ENCODE measurements at places on chromosomes 6 and 20. TPM values are rescaled to one million over a fixed set of nuclear protein-coding genes. Genes with fewer than 3 reads are reported as not detected.

DNA sequence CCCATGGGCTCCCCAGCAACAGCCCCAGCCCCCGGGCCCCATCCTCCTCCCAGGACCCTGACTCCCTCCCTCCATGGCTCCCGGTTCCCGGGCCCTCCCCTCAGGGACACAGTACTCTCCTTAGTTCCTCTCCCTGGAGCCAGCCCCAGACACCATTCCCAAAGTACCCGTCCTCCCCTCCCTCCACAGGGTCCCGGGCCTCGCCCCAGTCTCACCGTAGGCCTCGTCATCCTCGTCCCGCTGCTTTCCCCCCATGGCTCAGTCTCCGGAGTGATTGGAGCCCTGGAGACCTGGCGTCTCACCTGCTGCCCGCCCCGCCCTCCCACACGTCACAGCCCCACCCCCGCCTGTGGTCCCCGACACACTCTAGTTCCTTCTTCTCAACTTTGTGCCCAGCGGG is at the start of gene SLC44A4:
SLC44A4 (minus strand) TSS at position 272 of the 400 bp plus-strand sequence; CDS start at position 255, 17 bp downstream.
- no peaks in the 10 kb centered on the region for H3K27me3 ChIP-seq
- H3K4me3 ChIP-seq: no peak within 1 kb of the TSS
- H3K36me3 ChIP-seq: peaks cover 17% of the 10 kb centered on the region

DNA sequence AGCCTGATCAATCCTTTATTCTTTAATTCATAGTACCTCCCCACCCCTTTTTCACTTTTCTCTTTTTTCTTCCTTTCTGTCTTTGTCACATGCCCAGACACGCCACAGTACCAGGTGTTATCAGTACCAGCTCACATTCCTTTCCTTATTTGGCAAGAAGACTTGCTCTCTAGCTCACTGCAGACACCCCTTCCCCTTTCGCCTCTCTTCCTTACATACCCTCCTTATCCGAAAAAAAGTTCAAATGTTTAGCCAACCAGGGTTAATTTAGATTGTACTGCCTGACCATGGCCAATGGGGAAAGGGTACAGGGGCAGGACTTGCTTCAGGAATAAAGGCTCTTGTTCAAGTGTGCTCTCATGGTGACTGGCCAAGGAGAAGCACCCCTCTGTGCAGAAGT is 9.3 kb upstream of the SIRPB2 start:
- H3K4me1 ChIP-seq: peaks cover 8% of the 10 kb centered on the region
- peak overlapping the region; percentile 68 for H3K27ac ChIP-seq
- H3K36me3 ChIP-seq: no peaks in the 10 kb centered on the region
- no peak overlapping the region for H3K4me3 ChIP-seq
- no peaks in the 10 kb centered on the region for H3K27me3 ChIP-seq

GRCh38 chr6:169382735-169383134 is 129.1 kb upstream of the THBS2 start:
- no peak overlapping the region for H3K4me3 ChIP-seq
- no peak overlapping the region for H3K27ac ChIP-seq
- H3K36me3 ChIP-seq: no peaks in the 10 kb centered on the region
- no peaks in the 10 kb centered on the region for H3K4me1 ChIP-seq

GRCh38 chr6:53301801-53302537 is 46.8 kb downstream of the ELOVL5 start:
- no peak for DNase-seq
- peaks cover 3% of the 10 kb centered on the region for H3K36me3 ChIP-seq
- H3K27me3 ChIP-seq: no peaks in the 10 kb centered on the region
- no peak overlapping the region for H3K27ac ChIP-seq
- H3K4me3 ChIP-seq: no peak overlapping the region

DNA sequence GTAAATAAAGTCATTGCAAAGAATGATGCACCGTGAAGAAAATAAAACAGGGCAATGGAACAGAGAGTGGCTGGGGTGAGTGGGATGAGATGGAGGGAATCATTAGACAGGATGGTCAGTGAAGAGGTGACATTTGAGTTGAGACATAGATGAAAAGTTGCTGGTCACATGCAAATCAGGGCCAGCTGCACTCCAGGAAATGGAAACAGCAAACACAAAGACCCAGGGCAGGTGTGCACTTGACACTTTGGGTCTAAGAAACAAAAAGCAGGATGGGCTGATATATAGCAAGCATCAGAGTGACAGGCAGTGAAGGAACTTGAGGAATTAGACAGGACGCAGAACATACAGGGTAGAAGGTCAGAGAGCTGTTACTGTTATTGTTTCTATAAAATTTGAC is 171.5 kb upstream of the RIPOR2 start:
- no peak overlapping the region for H3K27ac ChIP-seq
- H3K4me3 ChIP-seq: no peak overlapping the region
- no peak for DNase-seq
- no peaks in the 10 kb centered on the region for H3K36me3 ChIP-seq
- no peaks in the 10 kb centered on the region for H3K4me1 ChIP-seq

GRCh38 chr6:34705241-34705640 is 8.7 kb upstream of the ILRUN start:
- DNase-seq: no peak
- H3K4me1 ChIP-seq: no peaks in the 10 kb centered on the region
- no peak overlapping the region for H3K27ac ChIP-seq
- no peaks in the 10 kb centered on the region for H3K36me3 ChIP-seq
- H3K27me3 ChIP-seq: no peaks in the 10 kb centered on the region

- no peaks in the 10 kb centered on the region for H3K4me1 ChIP-seq
- H3K27me3 ChIP-seq: no peaks in the 10 kb centered on the region
- H3K36me3 ChIP-seq: no peaks in the 10 kb centered on the region
- DNase-seq: no peak
- H3K27ac ChIP-seq: no peak overlapping the region
These were observed 28.4 kb upstream of the KCNK16 start for GRCh38 chr6:39350723-39351505.

DNA sequence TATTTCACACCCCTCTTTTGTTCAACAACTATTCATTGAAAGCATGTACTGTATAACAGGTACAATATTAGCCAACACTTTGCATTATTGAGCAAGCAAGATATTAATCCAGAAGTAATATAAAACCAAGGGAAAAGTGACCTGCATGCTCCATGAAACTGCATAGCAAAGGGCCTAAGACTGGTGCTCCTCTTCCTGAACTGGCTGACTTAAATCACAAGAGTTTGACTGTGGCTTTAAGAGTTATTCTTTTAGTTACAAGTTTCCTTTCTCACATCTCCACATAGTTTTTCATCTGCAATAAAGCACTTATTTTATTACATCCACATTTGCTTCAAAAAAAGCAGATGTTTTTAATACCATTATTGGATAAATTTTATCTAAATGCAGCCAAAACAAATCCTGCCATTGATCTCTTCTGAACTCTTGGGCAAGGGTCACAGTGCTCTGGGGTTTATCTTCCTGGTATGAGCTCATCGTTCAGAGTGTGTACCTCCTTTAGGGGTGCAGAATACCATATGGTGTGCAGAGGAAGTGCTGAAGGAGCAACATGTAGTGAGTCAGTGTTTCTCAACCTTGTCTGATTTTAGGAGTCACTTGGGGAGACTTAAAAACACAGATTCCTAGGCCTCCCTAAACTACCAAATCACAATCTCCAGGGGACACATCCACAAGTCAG is 1225.9 kb upstream of the MAP3K7 start:
- H3K36me3 ChIP-seq: no peaks in the 10 kb centered on the region
- H3K4me1 ChIP-seq: no peaks in the 10 kb centered on the region
- H3K27me3 ChIP-seq: no peaks in the 10 kb centered on the region
- DNase-seq: no peak
- no peak overlapping the region for H3K4me3 ChIP-seq

EYA4 gene
- polyA plus RNA-seq: 0.06 TPM

DNA sequence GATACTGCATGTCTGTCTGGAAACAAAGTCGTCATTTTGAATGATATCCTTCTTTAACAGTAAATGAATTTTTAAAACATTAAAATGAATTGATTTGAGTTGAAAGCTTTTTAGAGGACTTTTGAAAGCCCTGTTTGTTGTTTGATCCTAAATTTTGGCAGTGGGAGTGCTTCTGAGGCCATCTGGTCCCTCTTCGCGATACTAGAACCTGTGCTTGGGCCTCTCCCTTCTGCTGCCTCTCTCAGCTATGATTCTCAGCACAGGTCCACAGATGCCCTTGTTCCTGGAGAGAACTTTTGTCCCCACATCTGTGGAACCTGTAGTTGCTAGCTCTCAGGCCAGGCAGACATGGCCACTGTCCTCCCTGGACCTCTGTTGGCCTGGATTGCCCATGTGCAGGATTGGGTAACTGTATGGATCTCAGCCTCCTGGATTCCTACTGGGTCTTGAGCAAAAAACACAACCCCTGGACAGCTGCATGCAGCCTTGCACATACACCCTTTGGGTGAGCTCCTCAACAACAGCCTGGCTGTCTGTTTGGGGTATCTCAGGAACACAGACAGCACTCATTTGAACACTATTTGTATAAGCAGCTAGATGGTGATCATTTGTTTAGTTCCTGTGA is 21.9 kb downstream of the UST start:
- no peak overlapping the region for H3K4me3 ChIP-seq
- no peaks in the 10 kb centered on the region for H3K36me3 ChIP-seq
- peaks cover 6% of the 10 kb centered on the region for H3K4me1 ChIP-seq
- DNase-seq: no peak
- no peaks in the 10 kb centered on the region for H3K27me3 ChIP-seq

- DNase-seq: no peak
- H3K4me3 ChIP-seq: no peak overlapping the region
- no peak overlapping the region for H3K27ac ChIP-seq
- H3K36me3 ChIP-seq: no peaks in the 10 kb centered on the region
- H3K27me3 ChIP-seq: no peaks in the 10 kb centered on the region
These were observed 128.8 kb downstream of the PHF3 start for GRCh38 chr6:63764318-63764916.

CST2 gene
- polyA plus RNA-seq: not detected

FILIP1 gene
- 2.0 TPM for polyA plus RNA-seq

LTB gene
- 0.77 TPM for polyA plus RNA-seq

FOXA2 gene
- not detected for polyA plus RNA-seq

BMP2 gene
- polyA plus RNA-seq: 1.8 TPM

DNA sequence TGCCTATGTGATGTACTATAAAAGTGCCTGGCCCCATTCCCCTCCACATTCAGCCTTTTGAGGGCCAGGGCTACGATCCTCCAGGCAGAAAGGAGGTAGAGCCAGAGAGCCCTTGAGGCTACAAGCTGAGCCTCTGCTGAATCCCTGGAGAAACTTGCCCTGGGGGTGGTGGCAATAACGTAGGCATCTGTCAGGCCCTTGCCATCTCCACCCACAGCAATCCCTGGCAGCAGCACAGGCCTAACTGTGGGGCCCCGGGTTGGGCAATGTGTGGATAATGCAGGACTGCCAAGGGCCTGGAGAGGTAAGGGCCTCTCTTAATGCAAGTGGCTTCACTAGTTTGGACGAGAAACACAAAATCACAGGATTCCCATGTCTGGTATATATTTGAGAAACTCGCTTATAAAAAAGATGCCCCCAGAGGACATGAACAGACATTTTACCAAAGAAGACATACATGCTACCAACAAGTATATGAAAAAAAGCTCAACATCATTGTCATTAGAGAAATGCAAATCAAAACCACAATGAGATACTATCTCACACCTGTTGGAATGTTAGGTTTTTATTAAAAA is 99.0 kb downstream of the QRSL1 start:
- DNase-seq: no peak
- H3K27ac ChIP-seq: no peak overlapping the region
- H3K27me3 ChIP-seq: no peaks in the 10 kb centered on the region
- no peaks in the 10 kb centered on the region for H3K4me1 ChIP-seq
- no peaks in the 10 kb centered on the region for H3K36me3 ChIP-seq

DNA sequence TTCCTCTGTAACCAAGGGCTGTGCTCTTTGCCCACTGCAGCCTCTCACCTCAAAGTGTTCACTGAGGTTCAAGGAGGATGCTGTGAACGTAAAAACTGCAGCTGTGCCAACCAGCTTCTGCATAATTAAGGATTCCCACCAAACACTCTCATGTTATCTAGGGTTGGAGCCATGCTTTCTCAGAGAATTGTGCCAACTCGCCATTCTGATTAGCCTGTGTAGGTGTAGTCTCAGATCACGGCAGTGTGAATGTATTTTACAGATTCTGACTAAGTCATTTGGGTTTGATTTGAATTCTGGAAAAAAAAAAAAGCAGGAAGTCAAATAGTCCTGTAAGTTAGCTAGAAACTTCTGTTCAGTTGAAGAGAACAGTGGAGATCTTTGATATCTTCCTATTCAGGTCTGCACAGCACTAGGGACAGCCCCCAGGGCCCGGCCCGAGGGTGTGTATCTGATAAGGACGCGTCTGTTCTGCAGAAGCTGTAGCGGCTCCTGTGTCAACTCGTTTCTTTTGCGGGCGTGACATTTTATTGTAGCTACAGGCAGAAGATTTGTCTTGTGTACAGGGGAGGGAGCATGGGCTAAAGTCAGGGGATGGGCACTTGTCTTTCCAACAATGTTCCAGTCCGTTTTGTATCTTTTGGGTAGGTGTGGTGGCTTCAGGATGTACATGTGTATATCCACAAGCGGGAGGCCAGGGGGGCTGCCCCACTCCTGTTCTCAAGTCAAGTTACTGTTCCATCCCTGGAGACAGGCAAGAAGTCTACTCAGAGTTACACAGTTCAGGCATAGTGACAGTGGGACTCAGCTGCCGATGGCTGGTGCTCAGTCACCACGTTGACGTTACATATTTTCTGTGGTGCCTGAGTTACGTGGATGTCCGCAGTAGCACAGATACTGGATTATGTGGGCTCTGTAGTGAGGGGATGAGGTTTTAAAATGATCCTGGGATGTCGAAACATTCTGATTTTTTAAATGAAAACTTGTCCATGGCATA is 12.4 kb downstream of the IRF4 start:
- no peaks in the 10 kb centered on the region for H3K4me1 ChIP-seq
- H3K27me3 ChIP-seq: no peaks in the 10 kb centered on the region
- no peak overlapping the region for H3K27ac ChIP-seq
- H3K36me3 ChIP-seq: no peaks in the 10 kb centered on the region
- no peak for DNase-seq
